Muscle of leg (tissue), 16 donors: ENCODE measurements at places on chromosomes 5 and 9. TPM values are rescaled to one million over a fixed set of nuclear protein-coding genes. Genes with fewer than 3 reads are reported as not detected.

DNA sequence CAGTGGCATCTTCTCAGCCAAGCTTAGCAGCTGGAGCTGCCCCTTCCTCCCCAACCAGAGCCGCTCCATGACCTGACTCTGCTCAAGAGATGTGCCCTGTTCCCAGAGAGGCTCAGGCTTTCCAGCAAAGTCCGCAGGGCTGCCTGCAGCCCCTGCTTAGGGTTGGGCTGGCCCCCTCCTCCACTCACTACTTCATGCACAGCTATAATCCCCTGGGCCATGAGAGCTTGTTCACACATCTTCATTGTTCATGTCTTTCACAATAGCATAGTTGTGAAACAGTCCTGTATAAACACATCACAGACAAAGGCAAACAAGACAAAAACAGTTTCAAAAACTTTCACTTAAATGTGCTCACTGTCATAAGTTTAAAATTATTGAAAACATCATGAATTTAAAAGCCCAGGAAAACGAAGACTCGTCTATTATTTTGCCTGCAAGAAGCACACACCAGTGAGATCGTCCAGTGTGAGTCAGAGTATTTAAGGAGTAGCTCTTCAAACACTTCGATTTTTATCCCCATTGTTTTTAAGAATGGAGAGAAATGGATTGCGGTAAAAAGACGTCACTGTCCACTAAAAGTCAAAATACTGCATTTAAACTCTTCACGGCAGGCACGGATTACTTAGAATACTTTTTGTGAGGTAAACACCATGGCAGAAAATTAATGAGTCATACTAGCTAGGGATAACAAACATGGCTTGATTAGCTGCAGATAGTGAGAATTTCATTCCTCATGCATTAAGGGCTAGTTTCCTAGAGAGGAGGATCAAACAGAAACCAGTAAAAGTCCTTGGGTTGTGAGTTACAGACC is 40.7 kb upstream of the S1PR3 start:
- no peaks in the 10 kb centered on the region for H3K36me3 ChIP-seq
- DNase-seq: peak; percentile 74
- H3K4me3 ChIP-seq: no peak overlapping the region
- peaks cover 42% of the 10 kb centered on the region for H3K4me1 ChIP-seq
- peak overlapping the region; percentile 45 for H3K27ac ChIP-seq

GRCh38 chr5:68139611-68140441 is 75.7 kb upstream of the PIK3R1 start:
- H3K27ac ChIP-seq: no peak overlapping the region
- H3K4me1 ChIP-seq: peaks cover 5% of the 10 kb centered on the region
- H3K4me3 ChIP-seq: no peak overlapping the region

GRCh38 chr9:27528886-27529315 is 713 bp downstream of the MOB3B start:
- H3K36me3 ChIP-seq: no peaks in the 10 kb centered on the region
- H3K27me3 ChIP-seq: peaks cover 5% of the 10 kb centered on the region
- peak overlapping the region; percentile 73 for H3K4me3 ChIP-seq
- H3K27ac ChIP-seq: peak overlapping the region; percentile 81

DNA sequence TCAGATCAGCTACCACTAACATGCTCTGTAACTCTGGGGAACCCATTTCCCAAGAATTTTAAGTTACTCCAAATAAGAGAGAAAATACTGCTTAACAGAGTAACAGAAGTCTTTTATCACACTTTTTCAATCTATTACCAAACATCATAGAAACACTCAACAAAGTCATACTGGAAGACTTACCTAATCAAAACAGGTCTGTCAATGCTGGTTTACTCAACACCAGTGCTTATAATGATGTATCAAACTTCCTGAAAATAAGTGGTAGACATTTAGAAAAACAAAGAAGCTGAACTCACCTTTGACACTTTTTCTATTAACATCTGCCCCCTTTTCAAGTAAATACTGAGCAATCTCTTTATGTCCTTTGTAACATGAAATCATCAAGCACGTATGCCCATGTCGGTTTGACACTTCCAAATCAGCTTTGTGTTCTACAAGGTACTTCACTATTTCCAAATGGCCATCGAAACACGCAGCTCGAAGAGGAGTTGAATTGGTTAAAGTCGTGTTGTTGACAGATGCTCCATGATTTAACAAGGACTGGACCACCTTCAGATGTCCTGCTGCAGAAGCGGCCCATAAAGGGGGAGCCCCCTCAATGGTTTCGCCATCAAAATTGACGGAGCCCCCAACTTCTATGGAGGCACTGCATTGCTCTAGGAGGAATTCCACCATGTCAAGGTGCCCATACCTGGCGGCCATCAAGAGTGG is 1.8 kb downstream of the FEM1C start:
- peak overlapping the region; percentile 96 for H3K27ac ChIP-seq
- H3K27me3 ChIP-seq: no peaks in the 10 kb centered on the region
- H3K36me3 ChIP-seq: peaks cover 21% of the 10 kb centered on the region
- peaks cover 7% of the 10 kb centered on the region for H3K4me1 ChIP-seq
- DNase-seq: peak; percentile 21

GRCh38 chr5:76733049-76733417 is 17.1 kb downstream of the F2R start:
- no peak for DNase-seq
- H3K27me3 ChIP-seq: no peaks in the 10 kb centered on the region
- peaks cover 9% of the 10 kb centered on the region for H3K36me3 ChIP-seq

DNA sequence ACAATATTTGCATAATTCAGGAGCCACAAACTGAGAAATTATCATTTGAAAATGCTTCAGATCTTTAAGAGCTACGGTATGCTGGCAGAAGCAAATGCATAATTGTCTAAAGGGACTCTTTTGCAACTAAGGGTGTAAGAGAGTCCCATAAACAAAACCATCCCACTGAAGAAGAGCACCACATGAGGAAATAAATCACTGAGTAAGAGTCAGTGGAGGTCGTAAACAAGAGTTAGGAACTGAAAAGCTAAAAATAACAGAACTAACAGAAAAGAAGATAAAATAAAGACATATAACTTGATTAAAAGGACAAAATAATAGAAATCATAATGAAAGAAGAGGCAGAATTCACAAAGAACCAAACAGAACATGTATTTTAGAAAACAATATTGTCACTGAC is 3.5 kb upstream of the SMC2 start:
- H3K4me3 ChIP-seq: no peak overlapping the region
- no peaks in the 10 kb centered on the region for H3K36me3 ChIP-seq
- H3K4me1 ChIP-seq: peaks cover 10% of the 10 kb centered on the region
- DNase-seq: no peak
- H3K27me3 ChIP-seq: no peaks in the 10 kb centered on the region

The PRDM9 gene
- total RNA-seq: not detected

- H3K27ac ChIP-seq: peak overlapping the region; percentile 98
- peaks cover 19% of the 10 kb centered on the region for H3K36me3 ChIP-seq
- DNase-seq: peak; percentile 88
- peaks cover 82% of the 10 kb centered on the region for H3K4me1 ChIP-seq
Measured at GRCh38 chr9:121285835-121286687, 18.1 kb downstream of the GSN start.

GRCh38 chr5:35741126-35741716 is 115.5 kb upstream of the IL7R start:
- no peak overlapping the region for H3K4me3 ChIP-seq
- H3K27me3 ChIP-seq: no peaks in the 10 kb centered on the region
- H3K36me3 ChIP-seq: no peaks in the 10 kb centered on the region
- H3K27ac ChIP-seq: no peak overlapping the region

GRCh38 chr5:142540922-142541422 is 144.9 kb downstream of the FGF1 start:
- H3K27me3 ChIP-seq: peaks cover 2% of the 10 kb centered on the region
- no peak overlapping the region for H3K4me3 ChIP-seq
- peak overlapping the region; percentile 90 for H3K27ac ChIP-seq
- peaks cover 34% of the 10 kb centered on the region for H3K4me1 ChIP-seq

- H3K36me3 ChIP-seq: no peaks in the 10 kb centered on the region
- peaks cover 3% of the 10 kb centered on the region for H3K4me1 ChIP-seq
- H3K4me3 ChIP-seq: no peak overlapping the region
- no peak for DNase-seq
- no peak overlapping the region for H3K27ac ChIP-seq
- H3K27me3 ChIP-seq: no peaks in the 10 kb centered on the region
Measured at GRCh38 chr9:14561929-14562405, 131.3 kb downstream of the ZDHHC21 start.
